ENCODE measurements at places on chromosomes 5 and 9.

GRCh38 chr5:95759634-95760033 lies 28.5 kb downstream of the RHOBTB3 start:
- DNase-seq, result no peak

DNA sequence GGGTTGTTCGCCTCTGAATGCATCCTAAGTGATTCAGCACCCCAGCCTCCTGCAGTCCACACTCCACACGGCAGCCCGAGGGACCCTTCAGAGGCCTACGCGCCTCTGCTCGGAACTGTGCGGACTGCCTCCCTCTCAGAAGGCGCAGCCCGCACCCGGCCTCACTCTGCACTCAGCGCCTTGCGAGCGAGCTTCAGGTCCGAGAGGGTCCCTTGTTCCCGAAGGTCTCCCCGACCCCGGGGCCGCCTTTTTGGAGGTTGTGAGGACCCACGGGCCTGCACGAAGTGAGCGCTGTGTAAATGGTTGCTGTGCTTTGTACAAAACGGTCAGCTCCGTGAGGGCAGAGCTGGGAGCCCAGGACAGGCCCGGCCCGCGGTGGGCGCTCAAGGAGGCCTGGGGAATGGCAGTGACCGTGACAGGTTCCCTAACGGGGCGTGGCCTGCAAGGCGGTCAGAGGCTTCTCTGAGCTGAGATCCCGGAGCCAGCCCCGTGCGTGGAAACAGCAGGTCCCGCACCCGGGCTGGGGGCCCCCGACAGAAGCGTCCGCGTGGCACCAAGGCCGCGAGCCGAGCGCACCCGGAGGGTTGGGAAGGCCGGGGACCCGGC lies 698 bp upstream of the CACNA1B start:
- no peak for DNase-seq

DNA sequence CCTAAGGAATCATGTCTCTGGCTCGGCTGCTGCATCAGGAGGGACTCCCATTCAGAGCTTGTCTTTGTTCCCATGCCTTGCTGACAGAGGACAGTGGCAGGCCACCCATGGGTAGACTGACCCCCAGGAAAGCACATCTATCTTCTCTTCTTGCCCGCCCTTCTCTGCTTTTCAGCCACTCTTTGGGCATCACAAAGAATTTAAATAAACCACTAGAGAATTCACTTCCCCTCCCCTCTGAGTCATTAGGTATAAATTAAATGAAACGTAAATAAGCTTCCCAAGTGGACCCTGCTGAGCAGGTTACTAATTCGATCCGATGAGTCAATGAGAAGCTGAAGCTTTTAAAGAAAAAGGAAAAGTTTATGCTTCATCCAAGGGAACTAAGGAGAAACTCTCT lies 97.0 kb downstream of the DRD1 start:
- DNase-seq, result no peak

DNA sequence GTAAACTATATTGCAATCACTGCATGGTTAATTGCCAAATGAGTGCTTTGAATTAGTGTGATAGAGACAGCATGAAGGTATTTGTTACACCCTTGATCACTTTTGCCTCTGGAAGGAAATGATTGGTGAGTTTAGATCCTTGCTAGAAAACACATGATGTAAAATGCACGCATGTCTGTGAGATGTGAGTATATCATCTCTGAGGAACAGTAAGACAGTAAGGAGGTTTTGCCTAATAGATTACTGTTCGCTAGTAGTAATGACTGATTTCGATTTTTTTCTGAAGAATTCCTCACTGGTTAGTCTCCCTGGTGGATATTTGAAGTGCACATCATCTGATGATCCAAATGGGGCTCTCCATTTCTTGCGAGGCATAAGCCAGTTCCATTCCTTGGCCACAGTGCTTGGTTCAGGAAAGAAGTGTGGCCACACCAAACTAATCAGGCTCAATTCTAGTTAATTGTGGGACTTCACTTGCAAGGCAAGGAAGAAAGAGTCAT lies 156.4 kb upstream of the ADRA1B start:
- DNase-seq, result no peak

- DNase-seq, result no peak
These were observed 4.6 kb downstream of the EFNA5 start for GRCh38 chr5:107666051-107666655.

DNA sequence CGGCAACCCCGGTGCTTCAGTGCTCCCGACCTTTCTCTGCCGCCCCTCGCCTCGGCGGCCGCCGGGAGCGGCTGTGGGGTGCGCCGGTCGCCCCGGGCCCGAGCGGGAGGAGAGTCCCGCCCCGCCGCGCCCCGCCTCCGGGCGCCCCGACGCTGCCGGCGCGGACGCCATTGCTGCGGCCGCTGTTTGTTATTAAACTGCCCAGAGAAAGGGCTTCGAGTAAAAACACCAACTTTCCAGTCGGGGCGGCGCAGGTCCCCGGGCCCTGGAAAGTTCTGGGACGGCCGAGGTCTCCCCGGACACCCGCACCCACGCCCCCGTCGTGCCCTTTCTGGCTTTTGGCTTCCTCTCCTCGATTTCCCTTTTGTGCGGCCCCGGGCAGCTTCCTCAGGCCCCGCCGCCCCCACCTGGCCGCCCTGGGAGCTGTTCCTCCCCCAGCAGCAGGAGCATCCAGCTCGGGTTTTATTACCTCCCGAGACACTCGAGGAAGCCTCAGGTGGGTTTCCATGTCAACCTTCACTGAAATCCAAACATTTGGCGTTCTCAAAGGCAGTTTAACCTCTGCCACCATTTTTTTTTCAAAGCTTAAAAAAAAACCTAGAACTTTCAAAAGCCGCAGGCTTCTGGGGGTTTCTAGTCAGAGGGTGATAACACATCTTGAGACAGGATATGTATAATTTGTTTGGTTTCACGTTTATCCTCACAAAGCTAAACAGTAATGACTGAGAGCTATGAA lies 334.4 kb downstream of the CWC27 start:
- DNase-seq, result no peak

DNA sequence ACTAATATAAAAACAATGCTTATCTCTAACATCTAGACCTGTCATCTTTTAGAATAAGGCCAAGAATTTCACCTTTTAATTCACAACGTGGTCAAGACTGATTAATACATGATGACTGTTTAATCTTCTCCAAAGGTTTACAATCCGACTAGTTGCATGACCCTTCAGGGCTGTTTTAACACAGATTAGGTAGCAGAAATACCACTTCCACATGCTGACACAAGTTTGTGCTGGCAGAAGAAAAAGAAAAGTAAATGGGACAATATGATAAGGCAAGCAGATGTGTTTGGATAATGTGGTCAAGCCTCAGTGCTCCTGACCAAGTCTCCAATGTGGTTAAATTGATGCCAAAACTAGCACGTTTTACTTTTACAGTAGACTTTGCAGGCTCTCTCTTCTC lies 31.1 kb downstream of the SEMA6A start:
- DNase-seq, result no peak

GRCh38 chr5:112906637-112907036 lies 15.4 kb downstream of the REEP5 start:
- no peak for DNase-seq

DNA sequence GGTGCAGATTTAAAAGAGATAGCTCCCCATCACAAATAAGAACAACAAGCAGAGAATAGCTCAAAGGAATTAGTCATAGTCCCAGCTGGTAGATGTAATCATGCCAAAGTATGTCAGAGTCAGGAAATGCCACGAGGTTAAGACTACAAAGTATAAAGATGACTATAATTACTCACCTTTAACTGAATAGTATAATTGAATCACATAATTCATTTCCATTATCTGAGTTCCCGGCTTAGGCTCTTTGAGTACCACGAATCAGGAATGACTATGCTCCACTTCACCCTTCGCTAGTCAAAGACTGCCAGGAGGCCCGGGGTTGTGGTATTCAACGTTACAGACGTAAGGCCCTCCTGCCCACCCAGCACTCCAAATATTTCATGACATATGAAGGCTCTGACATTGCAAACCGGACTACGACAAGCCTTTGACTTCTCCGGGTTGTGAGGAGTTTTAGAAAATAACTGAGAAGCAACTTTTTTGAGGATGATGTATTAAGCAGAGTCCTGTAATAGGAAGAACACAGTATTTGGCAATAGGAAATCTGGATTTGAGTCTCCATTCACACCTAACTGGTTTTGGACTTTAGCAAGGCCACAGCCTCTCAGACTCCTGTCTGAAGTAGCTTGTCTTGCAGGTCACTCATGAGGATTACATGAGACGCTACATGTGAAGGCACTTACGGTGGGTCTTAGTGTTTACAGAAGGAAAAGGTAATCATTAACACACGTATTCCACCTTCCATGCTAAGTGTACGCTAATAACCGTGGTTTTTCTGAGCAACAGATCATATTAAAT lies 64.6 kb downstream of the ENC1 start:
- no peak for DNase-seq
